ENCODE measurements at places on chromosomes 12 and 14. TPM values are rescaled to one million over a fixed set of nuclear protein-coding genes. Genes with fewer than 3 reads are reported as not detected.

APOF gene
- total RNA-seq = not detected

LRRC43 gene
- 0.86 TPM for total RNA-seq

TAS2R9 gene
- not detected for total RNA-seq

SIX4 gene
- 7.3 TPM for total RNA-seq

JPH4 gene
- 5.3 TPM for total RNA-seq

SLC4A8 gene
- total RNA-seq = 3.0 TPM

KRT7 gene
- total RNA-seq = 2,511 TPM

MYO1H gene
- not detected for total RNA-seq

DGLUCY gene
- total RNA-seq = 141 TPM

FGF23 gene
- total RNA-seq = not detected

HOXC4 gene
- total RNA-seq = 3.5 TPM

NRL gene
- total RNA-seq = 3.9 TPM

- DNase-seq = no peak
These were observed 25.4 kb downstream of the PSMC1 start for GRCh38 chr14:90281756-90282155.

- no peak for DNase-seq
These were observed 47.0 kb downstream of the SLC8B1 start for GRCh38 chr12:113287899-113288282.

DNA sequence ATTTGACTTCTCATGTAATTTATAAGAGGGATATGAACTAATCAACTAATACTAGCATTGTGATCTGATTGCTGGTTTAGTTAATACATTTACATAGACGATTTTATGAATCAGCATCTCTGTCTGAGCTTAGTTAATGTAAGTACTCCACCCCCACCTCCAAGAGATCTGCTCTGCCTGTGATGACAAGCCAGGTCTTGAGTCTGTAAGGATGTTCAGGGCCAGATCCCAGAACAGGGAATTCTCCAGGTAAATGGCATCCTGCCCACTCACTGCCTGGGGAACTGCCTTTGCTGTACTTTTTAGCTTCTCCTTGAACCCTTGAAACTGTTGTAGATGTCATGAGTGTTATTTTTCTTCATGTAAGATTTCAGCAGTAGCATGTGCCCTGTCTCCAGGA, 289.8 kb downstream of the RGS6 start:
- DNase-seq = no peak

DNA sequence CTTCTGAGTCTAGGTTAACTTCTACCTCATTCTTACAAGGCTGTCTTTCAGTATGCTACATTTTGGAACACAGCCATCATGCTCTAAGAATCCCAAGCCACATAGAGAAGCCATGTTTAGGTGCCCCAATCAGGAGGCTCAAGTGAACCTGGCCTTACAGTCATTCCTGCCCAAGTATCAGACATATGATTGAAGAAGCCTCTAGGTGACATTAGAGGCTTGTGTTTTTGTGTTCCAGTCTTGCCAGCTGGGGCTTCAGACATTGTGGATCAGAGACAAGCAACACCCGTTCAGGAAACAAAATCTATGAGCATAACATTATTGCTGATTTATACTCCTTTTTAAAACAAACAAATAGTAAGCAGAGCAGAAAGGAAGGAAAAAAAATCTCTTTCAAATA, 8.1 kb upstream of the SLC16A7 start:
- DNase-seq = no peak

- no peak for DNase-seq
These were observed 23.7 kb upstream of the YAF2 start for GRCh38 chr12:42261708-42262107.

DNA sequence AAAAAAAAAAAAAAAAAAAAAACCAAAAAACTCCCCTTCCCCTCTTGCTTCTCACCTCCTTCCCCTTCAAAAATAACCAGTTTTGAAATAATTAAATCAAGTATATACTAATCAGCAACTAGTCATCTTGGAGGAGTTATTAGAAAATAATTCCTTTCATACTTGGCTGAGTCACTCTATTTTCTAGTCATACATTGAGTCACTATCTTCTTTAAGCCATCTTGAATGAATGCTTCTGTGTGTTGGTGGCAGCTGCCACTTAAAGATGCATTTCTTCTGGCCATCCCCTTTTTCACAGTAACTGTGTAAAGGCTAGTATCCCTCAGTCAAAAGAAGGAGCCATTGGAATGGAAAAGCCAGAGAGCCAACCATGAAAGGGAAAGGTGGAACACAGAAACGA, 84.2 kb upstream of the TMEM263 start:
- no peak for DNase-seq

GRCh38 chr12:64618953-64619590, 8.8 kb downstream of the RASSF3 start:
- DNase-seq = no peak

GRCh38 chr12:51372021-51372420, 19.2 kb downstream of the GALNT6 start:
- no peak for DNase-seq

- DNase-seq = no peak
These were observed 5.5 kb upstream of the TMEM132D start for GRCh38 chr12:129909051-129910020.

DNA sequence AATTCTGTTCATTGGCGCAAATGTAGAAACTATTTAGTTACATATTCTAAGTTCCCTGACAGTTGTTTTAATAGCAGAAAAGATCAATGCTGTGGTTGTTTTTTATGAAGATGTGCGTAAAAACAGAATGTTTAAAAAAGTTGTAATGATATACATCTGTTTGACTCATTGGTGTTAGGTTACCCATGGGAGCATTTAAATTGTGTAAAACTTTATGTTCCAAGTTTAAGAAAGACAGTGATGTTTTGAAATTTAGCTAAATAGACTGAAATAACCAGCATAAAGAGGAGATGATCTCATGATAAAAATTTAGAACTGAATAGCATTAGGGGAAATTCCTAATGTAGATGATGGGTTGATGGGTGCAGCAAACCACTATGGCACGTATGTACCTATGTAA, 3.6 kb downstream of the PELI2 start:
- no peak for DNase-seq

DNA sequence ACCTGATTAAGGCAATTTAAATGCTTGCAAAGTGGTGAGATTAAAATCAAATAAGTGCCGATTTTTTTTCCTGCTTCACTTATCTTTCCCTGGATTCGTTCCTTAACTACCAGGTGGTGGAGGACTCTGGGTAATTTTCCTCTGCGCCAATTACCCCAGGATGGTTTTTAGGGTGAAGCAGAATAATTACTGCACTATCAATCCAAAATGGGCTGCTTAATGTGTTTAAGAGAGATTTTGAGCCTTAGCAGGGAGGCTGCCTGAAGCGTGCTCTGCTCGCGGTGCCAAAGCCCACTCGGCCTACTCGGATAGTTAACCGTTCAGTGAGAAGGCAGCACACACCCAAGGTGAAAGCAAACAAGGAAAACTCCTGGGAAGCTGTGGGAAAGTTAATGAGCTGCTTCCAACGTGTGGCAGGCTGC, 274.9 kb upstream of the LMO3 start:
- no peak for DNase-seq

DNA sequence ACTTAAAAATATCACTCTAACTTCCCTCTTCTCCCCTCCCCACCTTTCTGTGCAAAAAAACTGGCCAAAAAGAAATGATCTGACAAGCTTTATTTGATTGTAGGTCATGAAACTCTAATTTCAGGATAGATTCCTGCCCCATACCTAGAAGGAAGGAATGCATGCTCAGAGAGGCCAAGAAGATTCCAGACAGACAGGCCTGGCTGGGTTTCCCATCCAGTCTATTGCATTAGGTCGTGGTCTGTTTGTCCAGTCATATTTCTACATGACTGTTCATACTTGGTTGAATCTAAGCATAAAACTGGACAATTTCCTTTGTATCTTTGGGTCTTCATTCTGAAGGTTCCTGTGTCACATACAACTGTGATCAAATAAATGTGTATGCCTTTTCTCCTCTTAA, 20.0 kb upstream of the SLC15A5 start:
- DNase-seq = no peak

- DNase-seq = no peak
These were observed 24.3 kb upstream of the RGS6 start for GRCh38 chr14:71907793-71908515.

GRCh38 chr12:28955491-28955890, 193.6 kb upstream of the FAR2 start:
- no peak for DNase-seq

GRCh38 chr14:95236221-95236620, 78.9 kb upstream of the DICER1 start:
- no peak for DNase-seq

- no peak for DNase-seq
These were observed 169.0 kb downstream of the PRIMA1 start for GRCh38 chr14:93619176-93619793.

DNA sequence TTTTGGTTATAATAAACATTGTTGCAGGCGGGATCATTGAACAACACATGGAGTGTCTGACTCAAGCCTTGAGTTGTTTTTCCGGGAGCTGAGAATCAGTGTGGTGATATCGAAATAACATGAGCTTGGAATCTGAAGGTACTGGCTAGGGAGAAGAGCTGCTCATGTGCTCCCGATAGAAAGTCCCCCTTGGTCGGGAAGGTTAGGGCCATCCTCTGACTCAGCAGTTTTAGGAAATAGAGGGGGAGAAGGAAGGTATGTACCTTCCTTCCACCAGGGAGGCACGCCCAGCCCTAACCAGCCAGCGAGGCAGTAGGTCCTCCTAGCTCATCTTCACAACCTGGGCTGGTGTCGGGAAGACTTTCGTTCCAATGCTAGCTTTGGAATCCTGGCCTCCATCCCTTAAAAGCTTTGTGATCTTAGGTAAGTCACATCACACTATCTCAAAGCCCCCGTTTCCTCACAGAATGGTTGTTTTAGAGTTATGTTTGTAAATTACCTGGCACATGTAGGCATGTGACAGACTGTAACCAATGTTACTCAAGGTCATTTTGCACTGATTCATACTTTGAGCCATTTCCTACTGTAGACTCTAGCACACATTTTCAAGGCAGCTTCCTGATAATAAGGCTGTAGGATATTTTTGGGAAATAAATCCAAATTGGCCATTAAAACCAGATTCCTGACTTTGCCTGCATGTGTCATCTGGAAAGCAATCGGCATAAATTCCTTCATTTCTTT, 1.9 kb upstream of the RAB35 start:
- no peak for DNase-seq

Measured in ureter (tissue), 1 donor.